ENCODE measurements at places on chromosomes 3 and 15.
A peak's percentile ranks its signal among the peaks of the same experiment; 100 is the strongest.

GRCh38 chr15:65333148-65333820, 28.8 kb downstream of the RNU5B-1 start:
- DNase-seq = no peak

DNA sequence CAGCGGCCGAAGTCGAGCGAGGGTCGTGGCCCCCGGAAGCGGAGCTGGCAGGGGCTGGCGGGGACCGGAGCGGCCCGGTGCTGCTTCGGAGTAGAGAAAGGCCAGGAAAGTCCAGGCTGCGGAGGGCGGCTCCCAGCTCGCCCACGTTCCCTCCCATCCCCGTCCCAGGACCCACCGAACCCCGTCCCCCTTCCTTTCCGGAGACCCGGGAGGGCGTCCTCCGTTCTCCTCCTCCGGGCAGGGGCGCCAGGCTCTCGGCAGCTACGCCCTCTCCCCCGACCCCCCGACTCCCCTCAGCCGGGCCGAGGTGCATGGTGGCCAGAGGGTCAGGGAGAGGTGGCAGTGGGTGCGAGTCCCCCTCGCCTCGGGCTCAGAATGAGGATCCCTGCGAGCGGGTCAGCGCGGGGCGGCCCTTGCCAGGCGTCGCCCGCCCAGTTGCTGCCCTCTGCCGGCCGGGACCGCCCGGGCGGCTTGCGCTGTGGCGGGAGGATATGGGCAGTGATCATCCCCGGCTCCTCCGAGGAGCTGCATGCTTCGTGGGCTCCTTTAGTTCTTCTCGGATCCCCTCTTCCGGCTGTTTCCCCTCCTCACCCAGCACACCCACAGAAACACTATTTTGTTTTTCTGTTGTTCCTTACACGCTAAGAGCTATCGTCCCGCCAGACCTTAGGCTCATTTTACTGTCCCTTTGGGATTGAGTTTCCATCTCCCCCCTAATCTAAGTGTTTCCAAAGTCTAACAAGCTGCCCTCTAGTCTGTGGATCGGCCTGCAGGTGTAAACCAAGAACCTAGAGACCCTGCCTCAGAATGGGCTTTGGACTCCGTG, 744 bp upstream of the ALDH1A2 start:
- peak; percentile 77 for DNase-seq

DNA sequence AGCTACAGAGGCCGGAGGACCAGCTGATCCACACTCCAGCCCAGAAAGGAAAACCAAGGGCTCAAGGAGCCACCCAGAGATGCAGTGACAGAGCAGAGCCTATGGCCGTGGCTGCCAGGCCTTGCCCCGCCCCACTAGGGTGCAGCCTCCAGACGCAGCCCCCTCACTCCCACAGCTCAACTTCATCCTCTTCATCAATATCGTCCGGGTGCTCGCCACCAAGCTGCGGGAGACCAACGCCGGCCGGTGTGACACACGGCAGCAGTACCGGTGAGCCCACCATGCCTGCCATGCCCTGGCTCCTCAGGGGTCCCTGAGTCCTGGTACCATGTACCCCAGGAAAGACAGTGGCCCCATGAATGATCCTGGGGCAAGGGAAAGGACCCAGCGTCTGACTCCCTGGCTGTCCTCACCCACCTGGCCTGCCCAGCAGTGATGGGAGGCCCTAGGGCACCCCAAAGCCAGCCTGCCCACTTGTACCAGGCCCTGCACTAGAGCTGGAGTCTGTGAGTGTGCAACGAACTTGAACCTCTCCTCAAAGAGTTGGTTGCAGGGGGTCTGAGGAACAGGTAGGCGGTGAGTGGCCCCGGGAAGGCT, 24.2 kb downstream of the PTH1R start:
- no peak for DNase-seq

- DNase-seq = no peak
These were observed 165.7 kb downstream of the P3H2 start for GRCh38 chr3:189954733-189955665.

- DNase-seq = no peak
These were observed 95.7 kb upstream of the IGSF10 start for GRCh38 chr3:151556596-151556995.

DNA sequence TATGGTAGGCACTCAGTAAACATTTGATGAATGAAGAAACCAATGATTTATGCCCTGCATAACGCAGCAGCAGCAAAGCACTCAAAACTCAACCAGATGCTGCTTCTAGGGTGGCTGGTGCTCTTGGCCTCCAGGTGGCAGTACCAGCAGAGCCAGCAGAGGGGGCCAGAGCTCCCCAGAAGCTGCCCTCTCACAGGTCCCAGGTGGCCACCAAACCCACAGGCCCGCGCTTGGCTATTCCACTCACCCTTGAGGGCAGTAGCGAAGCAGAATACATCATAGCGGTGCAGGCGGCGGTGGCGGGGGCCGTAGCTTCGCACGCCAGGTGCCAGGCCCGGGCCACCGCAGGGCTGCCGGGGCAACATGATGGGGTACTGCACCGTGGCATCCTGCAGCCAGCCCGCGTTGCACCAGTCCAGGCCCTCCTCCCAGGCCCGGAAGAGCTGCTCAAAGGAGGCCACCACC, 16.6 kb downstream of the HAPLN3 start:
- DNase-seq = peak; percentile 68

- DNase-seq = no peak
These were observed 101.7 kb upstream of the TPM1 start for GRCh38 chr15:62940755-62941361.

DNA sequence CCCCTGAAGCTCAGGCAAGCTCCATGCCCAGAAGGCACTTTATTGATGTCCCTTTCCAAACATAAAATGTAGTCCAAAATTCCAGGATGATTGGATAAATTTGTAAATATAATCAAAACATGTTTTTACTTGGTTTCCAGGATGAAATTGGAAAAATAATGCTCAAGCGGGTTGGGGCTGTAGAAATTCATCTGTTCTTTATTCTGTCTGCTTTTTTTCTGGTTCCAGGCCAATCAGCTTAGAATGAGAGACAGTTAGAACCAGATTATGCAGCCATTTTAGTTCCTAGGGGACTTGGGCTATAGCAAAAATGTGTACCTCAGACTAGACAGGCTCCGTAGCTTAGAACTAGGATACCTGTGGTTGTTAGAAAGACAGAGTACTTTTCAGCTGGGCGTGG, 450.8 kb downstream of the MCTP2 start:
- DNase-seq = no peak

- no peak for DNase-seq
These were observed 32.2 kb upstream of the SSR3 start for GRCh38 chr3:156586905-156587759.

- no peak for DNase-seq
These were observed 35.1 kb downstream of the B3GNT5 start for GRCh38 chr3:183288117-183288516.

DNA sequence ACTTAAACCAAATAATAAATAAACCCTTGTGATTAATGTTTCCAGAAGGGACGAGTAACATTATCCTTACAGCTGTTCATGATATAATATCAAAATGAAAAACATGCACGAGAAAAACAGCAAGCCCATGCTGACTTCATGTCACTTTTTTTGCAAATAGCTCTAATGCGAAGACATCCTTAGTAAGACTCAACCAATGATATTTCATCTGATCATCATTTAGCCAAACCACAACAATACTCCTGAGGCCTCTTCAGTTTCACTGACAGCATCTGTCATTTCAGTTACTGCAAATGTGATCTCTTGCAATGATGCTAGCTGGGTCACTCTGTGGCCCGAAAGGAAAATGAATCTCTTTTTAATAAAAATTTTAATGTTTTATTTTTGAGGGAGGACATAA, 74.0 kb downstream of the POLR2M start:
- no peak for DNase-seq

DNA sequence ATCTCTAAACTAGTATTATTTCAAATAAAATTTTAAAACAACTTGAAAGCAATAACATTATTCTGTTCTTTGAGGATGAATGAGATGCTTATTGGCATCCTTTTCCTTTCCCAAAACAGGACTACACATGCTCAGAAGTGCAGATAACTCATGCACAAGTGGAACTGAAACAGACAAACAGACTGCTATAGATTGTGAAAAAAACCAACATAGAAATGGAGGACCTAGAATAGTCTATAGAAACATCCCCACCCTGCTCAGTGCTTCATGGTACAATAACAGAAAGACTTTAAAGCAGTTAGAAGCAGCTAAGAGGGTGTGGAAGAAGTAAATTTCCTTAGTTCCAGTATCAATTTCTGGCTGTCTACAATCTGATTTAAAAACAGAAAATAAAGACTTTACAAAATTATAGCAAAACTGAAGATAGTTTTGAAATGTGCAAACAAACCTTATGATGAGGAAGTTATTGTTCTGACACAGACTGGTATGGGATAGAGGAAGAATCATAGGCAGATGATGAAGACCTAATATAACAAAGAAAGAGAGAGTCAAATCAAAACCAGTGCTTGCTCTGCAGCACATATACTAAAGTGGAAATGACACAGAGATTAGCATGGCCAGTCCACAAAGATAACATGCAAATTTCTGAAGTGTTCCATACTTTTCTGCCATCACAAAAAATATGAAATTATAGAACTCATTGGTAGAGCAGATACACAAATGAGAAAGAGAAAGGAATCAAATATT, 1025.4 kb downstream of the SQOR start:
- no peak for DNase-seq

DNA sequence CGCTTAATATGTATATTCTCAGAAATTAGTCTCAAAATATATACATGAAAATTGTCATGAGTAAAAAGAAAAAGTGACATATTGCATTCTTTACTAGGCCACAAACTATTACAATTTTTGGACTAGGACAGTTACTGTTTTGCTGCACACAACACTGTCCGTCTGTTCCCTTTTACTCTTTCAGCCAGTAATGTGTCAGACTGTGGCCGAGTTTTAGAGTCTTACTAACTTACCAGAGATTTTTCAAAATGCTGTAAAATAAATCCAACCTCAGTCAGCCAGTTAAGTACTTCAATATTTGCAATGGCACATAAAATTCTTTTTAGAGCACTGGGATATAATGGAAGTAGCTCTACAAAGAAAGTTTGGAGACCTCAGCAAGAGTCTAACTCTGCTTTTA, 380.3 kb upstream of the IL12A start:
- no peak for DNase-seq

- DNase-seq = no peak
These were observed 84.5 kb downstream of the MINAR1 start for GRCh38 chr15:79516646-79517045.

- DNase-seq = no peak
These were observed 7.8 kb downstream of the SLC24A1 start for GRCh38 chr15:65629548-65629947.

GRCh38 chr15:27846722-27847395, 252.3 kb downstream of the OCA2 start:
- DNase-seq = no peak

DNA sequence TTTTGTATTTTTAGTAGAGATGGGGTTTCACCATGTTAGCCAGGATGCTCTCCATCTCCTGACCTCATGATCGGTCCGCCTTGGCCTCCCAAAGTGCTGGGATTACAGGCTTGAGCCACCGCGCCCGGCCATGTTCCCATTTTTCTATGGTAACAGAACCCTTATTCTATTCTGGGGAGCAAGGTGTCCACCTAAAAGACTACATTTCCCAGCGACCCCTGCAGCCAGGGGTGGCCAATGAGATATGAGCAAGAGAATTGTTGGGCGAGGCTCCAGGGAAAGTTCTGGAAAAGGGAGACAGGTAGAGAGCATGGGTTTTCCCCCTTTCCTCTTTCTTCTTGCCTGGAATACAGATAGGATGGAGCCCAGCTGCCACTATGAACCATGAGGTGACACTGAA, 96.9 kb downstream of the LINGO1 start:
- DNase-seq = no peak

DNA sequence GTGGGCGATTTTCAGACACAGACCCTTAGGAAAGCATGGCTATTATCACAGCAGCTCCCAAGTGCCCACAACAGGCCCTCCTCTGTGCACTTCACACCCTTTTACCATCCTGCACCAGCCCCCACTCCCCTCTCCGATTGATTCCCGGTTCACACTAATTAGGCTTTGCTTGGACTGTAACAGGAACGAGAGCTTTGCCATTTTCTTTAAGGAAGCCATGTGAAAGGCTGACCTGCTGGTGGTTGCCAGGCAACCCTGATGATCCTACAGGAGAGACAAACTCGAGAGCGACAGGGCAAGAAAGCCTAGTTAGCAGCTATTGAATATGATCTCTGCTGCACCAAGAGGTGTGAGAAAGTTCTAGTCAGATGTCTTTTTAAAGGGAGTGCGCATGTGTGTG, 28.2 kb upstream of the DET1 start:
- DNase-seq = peak; percentile 31

DNA sequence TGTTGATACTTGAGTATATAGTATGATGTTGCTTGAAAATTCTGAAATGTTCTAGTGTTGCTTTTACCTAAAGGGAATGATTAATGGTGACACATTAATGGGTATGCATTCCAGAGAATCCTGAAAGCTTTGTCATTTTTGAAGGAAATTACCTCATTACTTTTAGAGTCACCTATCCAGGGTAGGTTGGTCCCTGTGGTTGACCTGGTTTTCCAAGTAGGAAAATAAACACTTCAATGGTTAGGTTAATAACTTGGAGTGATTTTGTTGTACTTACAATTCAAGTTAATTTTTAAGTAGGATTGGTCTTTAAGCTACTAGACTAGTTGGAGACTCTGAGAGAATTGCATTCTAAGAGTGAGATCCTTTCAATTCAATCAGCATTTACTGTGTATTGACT, 31.0 kb downstream of the MITF start:
- peak; percentile 24 for DNase-seq

- DNase-seq = no peak
These were observed 4.1 kb upstream of the ALDH1A3 start for GRCh38 chr15:100875495-100875894.

GRCh38 chr3:89947337-89947954, 840.0 kb downstream of the EPHA3 start:
- DNase-seq = peak; percentile 0

DNA sequence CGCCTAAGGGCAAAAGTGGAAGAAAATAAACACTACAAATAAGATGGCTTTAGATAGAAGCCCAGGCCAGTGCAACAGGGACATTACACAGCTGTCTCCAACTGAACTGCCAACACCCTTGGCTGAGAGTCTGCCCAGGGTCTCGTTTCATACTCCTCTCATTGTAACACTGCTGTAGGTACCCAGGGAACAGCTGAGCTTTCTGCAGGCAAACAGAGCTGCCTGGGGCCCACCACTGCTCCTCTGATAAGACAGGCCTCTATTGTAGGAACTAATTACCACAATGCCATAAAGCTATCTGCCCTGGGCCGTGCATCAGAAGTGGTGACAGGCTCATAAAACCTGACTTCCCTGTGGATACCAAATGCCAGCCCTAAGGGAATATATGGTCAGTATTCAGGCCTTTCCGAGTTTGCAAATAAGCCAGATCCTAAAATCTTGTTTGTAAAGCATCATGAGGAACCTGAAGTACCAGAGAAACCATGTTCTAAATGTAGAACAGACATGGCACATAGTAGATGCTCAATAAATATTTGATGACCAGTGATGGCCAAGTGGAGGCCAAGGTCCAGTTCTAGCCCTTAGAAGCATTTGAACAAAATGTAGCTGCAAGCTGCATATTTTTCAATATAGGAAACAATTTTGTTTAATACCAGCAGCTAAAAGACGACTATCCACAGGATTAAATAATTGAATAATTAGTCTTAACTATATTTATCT, 84.3 kb upstream of the NEO1 start:
- DNase-seq = no peak

GRCh38 chr15:74865316-74865715, 7.8 kb downstream of the SCAMP2 start:
- DNase-seq = no peak

GRCh38 chr3:106729481-106729880, 647.8 kb upstream of the CCDC54 start:
- no peak for DNase-seq

- no peak for DNase-seq
These were observed 18.5 kb upstream of the EID1 start for GRCh38 chr15:48859426-48859825.
